NCI-H748 treated with DMSO at 0.1 percent for 48 hours (cell line): ENCODE measurements at places on chromosomes 12 and 14.

- DNase-seq: no peak
Observed at GRCh38 chr12:29640589-29641345, 143.0 kb downstream of the TMTC1 start.

DNA sequence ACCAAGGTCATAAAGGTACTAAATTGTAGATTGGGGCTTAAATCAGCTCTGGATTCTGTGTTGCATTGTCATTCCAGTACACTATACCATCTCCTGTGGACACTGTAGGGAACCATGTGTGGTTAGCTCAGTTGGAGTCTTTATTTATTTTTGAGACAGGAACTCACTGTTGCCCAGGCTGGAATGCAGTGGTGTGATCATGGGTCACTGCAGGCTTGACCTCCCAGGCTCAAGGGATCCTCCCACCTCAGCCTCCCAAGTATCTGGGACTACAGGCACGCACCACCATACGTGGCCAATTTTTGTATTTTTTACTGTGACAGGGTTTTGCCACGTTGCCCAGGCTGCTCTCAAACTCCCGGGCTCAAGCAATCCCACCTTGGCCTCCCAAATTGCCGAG is 6.7 kb downstream of the PAPOLA start:
- DNase-seq: no peak

GRCh38 chr14:61331992-61332657 is 10.7 kb downstream of the PRKCH start:
- DNase-seq: no peak

GRCh38 chr14:44820230-44820964 is 141.3 kb downstream of the KLHL28 start:
- no peak for DNase-seq

- no peak for DNase-seq
Observed at GRCh38 chr12:24554612-24555295, 394.1 kb downstream of the BCAT1 start.

DNA sequence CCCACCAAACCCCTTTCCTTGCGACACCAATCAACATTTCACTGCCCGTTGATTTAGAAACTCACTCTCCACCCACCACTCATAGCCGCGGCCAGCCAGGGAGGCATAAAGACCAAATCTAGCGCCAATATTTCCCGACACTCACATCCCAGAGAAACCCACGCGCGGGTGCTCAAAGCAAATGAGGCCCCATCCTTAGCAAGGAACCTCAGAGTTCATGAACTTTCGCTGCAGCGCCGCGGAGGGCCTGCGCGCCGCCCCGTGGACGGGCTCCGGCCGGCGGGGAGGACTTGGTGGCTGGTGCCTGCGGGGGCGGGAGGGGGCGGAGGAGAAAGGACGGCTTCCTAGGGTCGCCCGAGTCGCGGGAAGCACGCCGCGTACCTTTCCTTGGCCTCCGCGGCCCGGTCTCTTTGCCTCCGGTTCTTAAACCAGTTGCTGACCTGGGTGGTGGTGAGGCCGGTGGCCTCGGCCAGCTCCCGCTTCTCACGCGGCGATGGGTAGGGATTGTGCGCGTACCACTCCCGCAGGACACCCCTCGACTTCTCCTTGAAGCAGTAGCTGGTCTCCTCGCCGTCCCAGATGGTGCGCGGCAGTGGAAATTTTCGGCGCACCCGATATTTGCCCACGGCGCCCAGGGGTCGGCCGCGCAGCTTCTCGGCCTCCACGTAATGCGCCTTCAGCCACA is 886 bp downstream of the SIX1 start:
- DNase-seq: no peak

GRCh38 chr12:128864516-128865186 is 11.4 kb downstream of the GLT1D1 start:
- DNase-seq: no peak

DNA sequence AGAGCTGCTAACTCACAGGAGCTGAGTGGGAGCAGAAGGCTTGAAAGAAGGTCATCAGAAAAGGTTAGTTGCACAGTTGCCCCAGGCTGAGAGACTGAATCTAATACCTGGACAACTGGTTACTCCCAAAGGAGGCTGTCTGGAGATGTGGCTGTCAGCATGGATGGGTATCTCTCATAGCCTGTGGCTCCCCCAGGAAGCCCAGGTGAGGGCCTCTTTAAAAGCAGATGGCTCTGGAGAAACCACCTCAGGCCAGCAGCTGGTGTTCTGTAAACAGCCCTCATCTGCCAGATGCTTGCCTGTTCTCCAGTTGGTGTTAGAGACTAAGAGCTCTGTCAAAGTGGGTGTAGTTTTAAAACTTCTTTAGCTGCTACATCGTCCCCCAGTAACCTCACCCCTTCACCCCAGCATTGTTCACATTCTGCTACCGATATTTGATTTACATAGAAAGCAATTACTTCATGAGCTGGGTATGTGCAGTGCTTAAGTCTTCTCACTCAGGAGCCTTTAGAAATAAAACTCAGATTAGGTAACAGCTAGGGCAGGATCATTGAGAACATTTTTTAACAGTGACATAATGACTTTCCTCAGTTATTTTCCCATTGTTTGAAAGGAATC is 25.8 kb downstream of the DACT1 start:
- DNase-seq: peak; percentile 60

DNA sequence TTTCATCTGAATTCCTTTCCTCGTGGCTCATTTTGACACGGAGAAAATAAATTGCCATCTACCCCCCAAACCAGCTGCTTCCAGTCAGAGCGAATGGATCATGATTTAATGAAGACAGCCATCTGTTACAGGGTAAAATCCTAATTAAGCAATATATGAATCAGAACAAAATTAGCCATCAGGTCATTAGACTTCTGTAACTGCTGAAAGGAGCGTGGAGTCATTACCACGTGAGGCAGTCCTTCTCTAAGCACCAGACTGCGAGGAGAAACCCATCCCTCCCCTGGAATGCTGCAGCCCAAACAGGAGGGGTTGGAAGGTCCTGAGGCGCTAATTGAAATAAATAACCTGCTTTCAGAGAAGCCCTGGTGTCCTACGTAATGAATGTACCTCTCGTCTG is 51.1 kb upstream of the TCL1A start:
- no peak for DNase-seq

- no peak for DNase-seq
Observed at GRCh38 chr14:61564618-61565091, 130.7 kb upstream of the HIF1A start.

DNA sequence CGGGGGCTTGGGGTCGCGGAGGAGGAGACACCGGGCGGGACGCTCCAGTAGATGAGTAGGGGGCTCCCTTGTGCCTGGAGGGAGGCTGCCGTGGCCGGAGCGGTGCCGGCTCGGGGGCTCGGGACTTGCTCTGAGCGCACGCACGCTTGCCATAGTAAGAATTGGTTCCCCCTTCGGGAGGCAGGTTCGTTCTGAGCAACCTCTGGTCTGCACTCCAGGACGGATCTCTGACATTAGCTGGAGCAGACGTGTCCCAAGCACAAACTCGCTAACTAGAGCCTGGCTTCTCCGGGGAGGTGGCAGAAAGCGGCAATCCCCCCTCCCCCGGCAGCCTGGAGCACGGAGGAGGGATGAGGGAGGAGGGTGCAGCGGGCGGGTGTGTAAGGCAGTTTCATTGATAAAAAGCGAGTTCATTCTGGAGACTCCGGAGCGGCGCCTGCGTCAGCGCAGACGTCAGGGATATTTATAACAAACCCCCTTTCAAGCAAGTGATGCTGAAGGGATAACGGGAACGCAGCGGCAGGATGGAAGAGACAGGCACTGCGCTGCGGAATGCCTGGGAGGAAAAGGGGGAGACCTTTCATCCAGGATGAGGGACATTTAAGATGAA is 630 bp downstream of the FOS start:
- DNase-seq: peak; percentile 49
